Stimulated activated memory B cell treated with anti-CD40 and anti-IgM and Interleukin-4, amounts not matched to agents 10 μg/mL and 1 μg/mL and 100 μg/mL, for 72 hours (primary cell): ENCODE measurements at places on chromosomes 7 and 10.

DNA sequence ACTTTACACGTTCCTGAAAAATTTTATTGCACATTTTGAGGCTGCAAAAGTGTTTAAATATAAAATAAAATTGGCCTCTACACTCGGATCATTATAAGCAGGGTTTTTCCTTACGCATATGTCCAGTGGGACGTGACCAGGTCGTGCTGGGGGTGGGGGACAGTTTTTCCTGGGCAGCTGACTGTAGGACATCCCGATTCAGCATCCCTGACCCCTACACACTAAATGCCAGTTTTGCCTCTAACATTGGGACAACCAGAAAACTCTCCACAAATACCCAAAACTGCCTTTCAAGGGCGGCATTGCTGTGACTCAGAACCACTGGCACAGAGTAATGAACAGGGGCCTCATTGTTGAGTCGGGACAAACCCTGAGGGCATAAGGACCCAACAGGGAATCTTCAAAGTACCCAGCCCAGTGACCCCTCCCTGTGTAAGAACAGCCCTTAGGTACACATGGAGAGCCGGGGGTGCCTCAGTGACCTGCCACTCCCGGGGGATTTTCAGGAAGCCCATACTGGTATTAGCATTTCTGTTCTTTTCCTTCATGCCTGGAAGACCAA lies 170.6 kb downstream of the ARHGAP21 start:
- ATAC-seq: no peak

DNA sequence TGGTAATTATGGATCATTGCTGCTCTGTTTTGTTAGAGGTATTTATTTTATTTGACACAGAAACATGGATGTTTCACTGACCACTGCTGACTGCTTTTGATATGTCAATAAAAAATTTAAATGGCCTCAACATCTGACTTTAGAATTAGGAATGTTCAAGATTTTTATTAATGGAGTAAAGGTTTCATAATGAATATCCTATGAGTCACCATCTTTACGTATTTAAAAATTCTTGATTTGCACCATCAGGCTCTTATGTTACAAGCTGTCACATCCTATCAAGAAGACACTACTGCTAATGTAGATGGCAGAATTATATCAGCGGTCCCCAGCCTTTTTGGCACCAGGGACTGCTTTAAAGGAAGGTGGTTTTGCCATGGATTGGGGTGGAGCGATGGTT lies 578.7 kb upstream of the NRP1 start:
- no peak for ATAC-seq

DNA sequence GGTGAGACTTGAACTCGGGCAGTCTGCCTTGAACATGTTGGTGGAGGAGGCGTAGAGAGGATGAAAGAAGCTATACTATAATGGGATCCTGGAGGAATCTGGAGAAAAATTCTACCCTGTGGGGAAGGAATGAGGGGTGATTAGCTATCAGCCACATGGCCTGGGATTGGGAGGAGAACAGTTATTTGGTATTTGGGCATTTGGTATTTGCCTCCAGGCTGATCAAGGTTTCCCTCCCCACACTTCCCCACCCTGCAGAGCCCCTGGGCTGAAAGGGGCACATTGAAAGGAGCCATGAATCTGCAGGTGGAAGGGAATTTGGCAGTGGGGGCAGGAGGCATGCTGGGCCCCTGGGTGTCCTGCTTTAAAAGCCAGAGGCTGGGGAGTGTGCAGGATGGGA lies 235.3 kb downstream of the INHBA start:
- no peak for ATAC-seq

DNA sequence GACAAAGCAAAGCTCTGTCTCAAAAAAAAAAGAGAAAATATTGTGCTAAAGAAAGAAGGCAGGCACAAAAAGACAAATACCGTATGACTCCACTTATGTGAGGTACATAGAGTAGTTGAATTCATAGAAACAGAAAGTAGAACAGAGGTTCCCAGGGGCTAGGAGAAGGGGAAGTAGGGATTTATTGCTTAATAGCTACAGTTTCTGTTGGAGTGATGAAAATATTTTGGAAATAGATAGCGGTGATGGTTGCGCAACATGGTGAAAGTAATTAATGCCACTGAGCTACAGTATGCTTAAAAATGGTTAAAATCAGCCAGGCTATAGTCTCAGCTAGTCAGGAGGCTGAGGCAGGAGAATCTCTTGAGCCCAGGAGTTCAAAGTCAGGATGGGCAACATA lies 18.5 kb upstream of the NPFFR1 start:
- no peak for ATAC-seq

DNA sequence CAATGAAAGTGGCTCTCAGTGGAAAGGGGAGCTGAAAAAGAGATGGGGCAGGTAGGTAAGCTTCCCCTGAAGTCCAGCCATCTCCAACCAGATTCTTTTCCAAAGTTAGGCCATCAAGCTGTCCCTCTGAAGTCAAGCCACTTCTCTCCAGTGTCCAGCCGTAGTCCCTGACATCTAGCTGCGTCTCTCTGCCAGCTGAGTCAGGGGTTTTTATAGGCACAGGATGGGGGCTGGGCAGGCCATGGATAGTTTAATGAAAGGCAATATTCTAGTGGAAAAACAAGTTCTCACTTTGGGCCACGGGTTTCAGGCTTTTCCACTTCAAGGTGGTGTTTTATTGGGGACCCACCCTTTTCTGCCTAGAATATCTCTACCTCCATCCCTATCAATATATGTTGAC lies 36.8 kb downstream of the AVL9 start:
- no peak for ATAC-seq

- ATAC-seq: no peak
Measured at GRCh38 chr10:114288424-114289095, 49.5 kb downstream of the VWA2 start.

DNA sequence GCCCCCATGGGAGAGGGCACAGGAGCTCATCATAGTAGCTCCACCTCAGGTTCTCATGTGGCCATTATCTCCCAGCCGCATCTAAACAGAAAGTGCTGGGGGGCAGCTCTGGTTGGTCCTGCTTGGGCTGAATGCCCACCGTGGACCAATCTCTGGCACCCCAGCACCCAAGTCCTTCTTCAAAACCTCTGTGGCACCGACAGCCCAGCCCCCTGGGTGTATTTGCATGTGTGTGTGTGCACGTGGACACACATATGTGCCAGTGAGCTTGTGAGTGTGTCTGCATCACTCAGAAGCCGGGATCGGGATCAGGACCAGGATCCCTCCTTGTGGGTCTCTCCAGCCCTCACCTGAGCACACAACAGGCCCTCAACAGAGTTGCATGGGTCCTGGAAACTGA lies 68.2 kb downstream of the ALOX5 start:
- ATAC-seq: no peak
